Sigmoid colon (tissue), 7 donors: ENCODE measurements at places on chromosomes 7 and 10.

- DNase-seq, result no peak
Observed at GRCh38 chr7:83640240-83640639, 8.7 kb downstream of the SEMA3E start.

DNA sequence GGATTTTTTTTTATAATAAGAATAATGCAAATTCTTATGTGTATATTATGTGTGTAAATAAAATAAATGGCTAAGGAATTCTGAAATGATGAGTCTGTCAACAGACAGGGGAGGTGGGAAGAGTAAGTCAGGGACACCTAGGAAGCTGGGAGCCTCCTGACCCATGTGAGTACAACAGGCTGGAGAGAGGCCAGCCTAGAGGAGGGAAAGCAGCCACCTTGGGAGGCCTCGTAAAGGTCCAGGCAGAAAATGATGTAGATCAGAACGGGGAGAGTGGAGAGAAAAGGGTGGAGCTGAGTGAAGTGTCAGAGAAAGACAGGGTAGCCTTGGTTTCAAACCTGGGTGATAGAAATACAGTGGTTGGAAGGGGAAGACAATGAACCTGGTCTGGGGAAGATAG lies 6.9 kb downstream of the NRAP start:
- DNase-seq, result no peak

DNA sequence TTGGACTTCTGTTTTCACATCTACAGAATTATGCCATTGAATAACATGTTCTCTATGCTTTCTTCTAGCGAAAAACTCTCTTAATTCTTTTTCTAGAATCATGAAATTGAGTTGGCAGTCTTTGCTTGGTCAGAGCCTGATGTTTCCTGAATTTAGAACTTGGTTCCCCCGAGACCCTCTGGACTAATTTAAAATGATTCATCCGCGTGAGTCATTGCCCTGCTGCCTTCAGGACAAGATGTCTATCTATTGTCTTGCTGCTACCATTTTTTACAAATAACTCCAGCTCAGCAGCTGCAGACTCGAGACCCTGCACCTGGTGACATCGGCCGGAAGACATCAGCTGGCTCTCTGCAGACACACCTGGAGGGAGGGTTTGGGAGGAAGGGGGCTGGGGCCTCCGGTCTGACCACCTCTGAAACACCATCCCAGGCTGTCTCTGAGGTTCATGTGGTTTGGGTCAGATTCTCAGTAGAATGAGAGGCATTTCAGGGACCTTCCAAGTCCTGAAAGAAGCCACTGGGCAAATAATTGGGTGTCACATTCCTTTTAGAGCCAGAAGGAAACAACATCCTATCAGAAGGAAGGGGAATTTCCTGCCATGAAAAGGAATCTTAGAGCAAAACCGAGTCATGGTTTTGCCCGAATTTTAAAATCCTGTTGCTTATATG lies 20.9 kb upstream of the KLF6 start:
- DNase-seq, result peak; percentile 81

DNA sequence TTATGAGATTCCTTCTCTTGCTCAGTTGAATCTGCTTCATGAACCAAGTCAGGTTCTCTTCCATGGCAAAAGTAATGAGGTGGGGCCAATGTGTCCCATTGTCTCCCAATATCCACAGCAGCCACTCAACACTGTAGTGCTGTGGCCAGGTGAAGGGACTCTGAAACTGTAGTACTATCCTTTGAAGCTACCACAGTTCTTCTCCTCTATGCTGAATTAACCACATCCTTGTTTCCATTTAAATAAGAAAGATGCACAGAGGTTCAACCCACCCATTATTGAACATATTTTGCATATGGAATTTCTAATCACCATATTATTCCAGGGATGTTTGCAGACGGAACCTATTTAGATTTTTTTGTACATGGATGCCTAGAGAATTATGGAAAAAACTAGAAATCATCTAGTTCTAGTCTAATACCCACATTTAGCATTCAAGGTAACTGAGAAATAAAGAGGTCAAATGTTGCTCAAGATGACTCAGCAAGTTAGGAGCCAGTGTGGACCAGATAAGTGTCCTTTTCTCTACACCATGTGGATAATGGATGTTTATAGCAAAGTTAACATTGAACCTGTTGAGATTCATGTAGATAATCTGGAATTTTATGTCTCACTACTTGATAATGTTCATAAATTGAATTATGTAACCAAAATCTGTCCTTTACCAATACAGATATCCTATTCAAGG lies 64.5 kb downstream of the LRRTM3 start:
- DNase-seq, result no peak

- DNase-seq, result no peak
Observed at GRCh38 chr7:134165252-134165651, 38.1 kb downstream of the LRGUK start.

DNA sequence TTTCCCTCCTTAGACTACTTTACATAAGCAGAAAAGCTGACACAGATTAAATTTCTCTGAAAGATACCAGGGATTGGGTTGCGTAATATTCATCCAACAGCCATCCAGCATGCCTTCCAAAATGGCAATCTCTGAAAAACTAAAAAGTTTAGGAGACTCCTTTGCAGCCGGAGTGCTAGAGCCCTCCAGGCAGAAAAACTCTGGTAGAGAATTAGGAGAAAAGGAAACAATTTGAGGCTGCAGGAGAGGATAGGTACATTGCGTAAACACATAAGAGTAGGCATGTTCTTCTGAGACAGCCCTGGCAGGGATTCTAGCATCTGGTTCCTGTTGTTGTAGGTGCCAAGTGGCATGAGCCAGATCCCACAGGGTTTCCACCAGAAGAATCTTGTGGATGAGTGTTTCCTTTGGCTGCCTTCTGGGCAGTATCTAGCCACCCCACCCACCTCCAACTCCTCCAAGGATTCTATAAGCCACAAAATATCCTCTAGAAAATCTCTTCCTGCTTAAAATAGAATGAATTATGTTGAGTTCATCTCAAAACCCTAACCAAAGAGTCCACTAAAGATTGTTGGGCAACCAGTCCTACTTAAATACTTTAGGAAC lies 402.4 kb downstream of the HGF start:
- peak; percentile 83 for DNase-seq

- DNase-seq, result no peak
Observed at GRCh38 chr10:104342941-104343411, 4.7 kb upstream of the ITPRIP start.

GRCh38 chr7:22718200-22718711 lies 8.7 kb upstream of the IL6 start:
- no peak for DNase-seq

GRCh38 chr10:43681220-43681619 lies 32.5 kb upstream of the ZNF32 start:
- DNase-seq, result no peak

- no peak for DNase-seq
Observed at GRCh38 chr10:73376679-73377078, 18.0 kb upstream of the CFAP70 start.

GRCh38 chr10:105473170-105473569 lies 832.1 kb downstream of the SORCS3 start:
- DNase-seq, result no peak

GRCh38 chr10:113960617-113961181 lies 83.0 kb upstream of the ADRB1 start:
- DNase-seq, result no peak

- no peak for DNase-seq
Observed at GRCh38 chr7:74222851-74223710, 13.3 kb downstream of the LAT2 start.

DNA sequence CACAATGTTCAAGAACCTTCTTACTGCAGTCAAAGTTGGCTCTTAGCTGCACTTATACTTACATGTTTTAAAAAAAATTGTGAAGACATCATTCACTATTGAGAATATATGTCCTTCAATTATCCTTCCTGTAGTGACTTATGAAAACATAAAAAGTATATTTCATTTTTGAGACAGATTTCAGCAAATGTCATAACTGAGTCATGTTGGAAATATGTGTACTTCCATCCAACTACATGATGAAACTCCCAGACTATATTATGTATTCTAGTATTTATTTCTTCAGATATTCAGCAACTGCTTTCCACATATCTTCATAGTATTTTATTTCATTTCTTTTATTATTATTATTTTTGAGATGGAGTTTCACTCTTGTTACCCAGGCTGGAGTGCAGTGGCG lies 160.2 kb downstream of the ARHGAP12 start:
- DNase-seq, result no peak

DNA sequence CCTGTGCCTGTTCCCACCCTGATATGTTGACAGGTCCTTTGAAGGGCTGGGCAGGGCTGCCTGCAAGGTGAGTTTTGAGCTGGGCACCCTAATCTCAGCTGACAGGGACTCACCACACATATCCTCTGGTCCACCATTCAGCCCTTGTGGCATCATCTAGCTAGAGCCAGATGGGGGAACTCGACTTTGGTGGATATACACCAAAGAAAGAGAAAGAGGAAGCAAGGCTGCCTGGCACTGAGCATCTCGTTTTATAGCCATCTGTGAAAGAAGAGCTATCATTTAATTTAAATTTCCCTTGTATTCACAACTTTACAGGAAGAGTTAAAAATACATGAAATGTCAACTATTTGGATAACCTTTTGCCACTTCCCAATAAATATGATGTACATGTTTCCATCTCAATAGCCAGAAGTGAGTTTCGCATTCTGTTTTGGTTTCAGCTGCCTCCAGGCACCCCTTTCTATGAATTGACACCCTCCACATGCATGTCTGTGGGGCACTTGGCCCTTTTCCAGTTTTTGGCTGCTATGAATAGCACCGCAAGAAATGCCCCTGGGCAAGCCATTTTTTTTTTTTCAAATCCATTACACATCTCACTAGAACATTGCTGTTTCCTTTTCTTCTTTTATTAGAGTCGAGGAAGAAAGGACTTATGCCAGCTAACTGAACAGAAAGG lies 22.9 kb upstream of the GRB10 start:
- DNase-seq, result no peak

DNA sequence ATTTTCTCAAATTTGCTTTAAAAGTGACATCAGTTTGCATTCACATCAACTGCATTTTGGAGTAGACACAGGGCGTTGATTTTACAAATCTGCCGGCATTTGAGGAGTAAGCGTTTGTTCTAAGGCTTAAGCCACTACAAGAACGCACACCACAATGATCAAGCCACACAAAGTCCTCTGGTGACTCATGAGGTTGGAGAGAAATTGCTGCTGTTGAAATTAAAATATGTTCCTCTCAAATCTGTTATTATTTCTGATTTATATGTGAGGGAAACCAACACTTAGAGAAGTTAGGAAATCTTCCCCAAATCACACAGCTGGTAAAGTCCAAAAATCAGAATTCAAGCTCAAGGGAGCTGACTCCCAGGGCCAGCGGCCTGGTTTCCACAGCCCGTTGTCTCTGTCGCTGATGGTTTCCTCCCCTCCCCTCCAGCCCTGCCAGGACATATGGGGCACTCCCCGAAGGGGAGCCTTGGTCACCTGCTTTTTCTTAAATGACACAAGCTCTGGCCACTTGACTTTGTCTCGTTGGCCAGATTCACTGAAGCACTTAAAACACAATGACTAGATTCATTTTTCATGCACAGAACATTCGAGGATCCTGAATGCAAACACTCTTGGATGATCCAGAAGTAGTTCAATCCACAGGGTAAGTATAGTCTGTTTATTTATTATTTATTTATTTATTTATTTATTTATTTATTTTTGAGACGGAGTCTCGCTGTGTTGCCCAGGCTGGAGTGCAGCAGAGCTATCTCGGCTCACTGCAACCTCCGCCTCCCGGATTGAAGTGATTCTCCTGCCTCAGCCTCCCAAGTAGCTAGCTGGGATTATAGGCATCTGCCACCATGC lies 29.2 kb upstream of the KLF6 start:
- DNase-seq, result no peak

DNA sequence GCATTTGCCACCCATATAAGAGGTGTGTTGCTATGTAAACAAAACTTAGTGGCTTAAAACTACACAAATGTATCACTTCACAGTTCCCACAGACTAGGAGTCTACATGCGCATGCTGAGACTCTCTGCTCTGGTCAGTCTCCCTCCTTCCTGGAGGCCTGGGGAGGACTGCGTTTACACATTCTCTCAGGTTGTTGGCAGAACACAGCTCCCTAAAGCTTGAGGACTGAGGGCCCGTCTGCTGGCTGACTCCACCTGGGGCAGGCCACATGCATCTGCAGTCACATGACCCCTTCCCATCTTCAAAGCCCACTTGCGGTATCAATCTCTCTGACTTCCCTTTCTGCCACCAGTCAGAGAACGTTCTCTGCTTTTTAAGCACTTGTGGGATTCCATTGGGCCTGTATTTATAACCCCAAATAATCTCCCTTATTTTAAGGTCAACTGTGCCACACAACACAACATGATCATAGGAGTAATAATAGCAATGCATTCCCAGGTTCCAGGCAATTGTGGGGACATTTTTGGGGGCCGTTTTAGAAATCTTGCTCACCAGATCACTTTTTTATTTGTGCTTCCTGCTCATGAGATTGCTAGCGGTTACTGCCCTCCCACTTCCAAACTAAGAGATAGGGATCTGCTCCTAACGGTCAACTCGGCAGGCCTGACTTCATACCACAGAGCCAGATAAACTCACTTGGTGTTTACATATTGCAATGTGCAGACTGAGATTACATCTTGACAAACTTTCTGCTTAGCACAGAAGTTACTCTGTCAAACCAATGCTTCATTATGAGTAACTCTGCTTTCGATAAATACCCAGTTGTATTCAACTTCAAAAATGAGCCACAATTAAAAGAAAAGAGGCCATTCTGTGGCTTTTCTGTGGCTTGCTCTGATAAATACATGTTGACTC lies 96.3 kb downstream of the ALOX5 start:
- DNase-seq, result no peak

DNA sequence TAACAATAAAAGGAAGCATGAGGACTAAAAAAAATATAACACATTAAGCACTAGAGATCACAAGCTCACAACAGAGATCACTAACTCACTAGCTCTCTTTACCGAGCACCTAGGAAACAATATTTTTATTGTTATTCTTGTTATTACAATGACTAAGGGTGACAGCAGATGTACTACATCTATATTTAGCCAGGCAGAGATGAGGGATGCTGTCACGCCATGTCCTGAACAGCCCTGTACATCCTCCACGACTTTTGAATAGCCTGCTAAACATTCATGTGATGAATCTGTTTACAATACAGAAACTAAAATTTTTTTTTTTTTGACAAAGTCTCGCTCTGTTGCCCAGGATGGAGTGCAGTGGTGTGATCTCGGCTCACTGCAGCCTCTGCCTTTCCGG lies 22.7 kb downstream of the FAM133B start:
- DNase-seq, result no peak

GRCh38 chr7:516216-516605 lies 3.4 kb downstream of the PDGFA start:
- no peak for DNase-seq

- no peak for DNase-seq
Observed at GRCh38 chr10:101046332-101047238, 15.2 kb upstream of the KAZALD1 start.

GRCh38 chr7:70710651-70711050 lies 421.3 kb upstream of the GALNT17 start:
- DNase-seq, result no peak

GRCh38 chr7:20038676-20039075 lies 178.5 kb downstream of the MACC1 start:
- no peak for DNase-seq

GRCh38 chr10:69362471-69362954 lies 54.2 kb downstream of the TACR2 start:
- no peak for DNase-seq

GRCh38 chr10:14403881-14404623 lies 73.3 kb upstream of the FRMD4A start:
- no peak for DNase-seq
